Activated naive CD4-positive, alpha-beta T cell (primary cell): ENCODE measurements at places on chromosomes 1 and 21.

- DNase-seq, result no peak
Observed at GRCh38 chr1:107100331-107100984, 40.4 kb upstream of the NTNG1 start.

DNA sequence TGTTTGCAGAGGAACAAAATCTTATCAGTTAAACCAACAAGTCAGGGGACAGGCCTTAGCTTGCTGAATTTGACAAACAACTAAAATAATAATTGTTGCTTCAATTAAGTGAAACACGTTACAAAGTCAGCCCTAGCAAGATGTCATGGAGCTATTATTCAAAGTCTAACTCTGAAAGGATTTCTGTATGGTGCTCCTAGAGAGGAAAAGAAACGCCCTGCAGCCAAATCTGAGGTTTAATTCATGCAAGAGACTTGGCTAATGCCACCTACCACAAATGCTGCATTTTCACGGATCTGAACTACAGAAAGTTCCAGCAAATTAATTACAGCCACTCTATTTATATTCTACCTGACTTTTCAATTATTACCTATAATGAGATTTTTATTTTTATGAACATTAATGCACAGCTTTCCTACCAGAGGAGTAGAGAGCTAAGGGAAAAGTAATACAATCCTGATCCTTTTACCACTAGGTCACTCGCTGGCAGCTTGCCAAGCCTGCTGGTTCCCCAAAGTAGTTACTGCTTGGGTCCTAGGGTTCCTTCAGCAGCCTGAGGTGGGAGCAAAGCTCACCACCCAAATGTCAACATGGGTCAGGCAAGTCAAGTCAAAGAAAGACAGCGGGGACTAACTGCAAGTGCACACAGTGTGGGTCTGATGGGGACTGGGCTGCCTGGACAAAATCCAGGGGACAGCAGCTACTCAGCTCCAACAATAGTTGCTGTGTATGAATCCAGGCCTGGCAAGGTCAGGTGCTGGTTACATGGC is 8.5 kb downstream of the COLGALT2 start:
- DNase-seq, result no peak

DNA sequence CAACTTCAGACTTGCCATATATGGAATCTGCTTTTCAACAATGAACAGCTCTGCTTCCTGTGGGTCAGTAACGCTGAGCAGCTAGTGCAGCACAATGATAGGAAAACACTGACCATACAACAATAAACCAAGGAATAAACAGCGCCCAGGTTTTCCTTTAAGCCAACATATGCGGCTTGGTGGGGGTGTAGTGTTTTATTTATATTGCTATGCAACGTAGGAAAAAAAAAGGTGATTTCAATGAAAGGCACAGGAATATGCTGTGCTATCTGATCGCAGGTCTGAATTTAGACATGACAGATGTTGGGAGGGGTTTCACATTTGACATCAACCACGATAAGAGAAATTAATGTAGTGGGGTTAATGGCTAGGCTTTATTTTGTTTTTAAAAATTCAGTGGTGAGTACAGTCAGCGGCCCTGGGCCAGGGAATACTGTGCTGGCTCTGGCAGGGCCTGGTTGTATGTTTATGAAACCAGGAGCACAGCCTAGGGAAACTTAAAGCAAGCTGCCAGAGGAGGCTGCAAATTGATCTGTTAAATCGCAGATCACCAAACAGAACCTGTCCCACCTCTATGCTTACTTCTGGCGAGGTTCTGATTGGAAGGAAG is 4.3 kb downstream of the TSPAN2 start:
- DNase-seq, result no peak

DNA sequence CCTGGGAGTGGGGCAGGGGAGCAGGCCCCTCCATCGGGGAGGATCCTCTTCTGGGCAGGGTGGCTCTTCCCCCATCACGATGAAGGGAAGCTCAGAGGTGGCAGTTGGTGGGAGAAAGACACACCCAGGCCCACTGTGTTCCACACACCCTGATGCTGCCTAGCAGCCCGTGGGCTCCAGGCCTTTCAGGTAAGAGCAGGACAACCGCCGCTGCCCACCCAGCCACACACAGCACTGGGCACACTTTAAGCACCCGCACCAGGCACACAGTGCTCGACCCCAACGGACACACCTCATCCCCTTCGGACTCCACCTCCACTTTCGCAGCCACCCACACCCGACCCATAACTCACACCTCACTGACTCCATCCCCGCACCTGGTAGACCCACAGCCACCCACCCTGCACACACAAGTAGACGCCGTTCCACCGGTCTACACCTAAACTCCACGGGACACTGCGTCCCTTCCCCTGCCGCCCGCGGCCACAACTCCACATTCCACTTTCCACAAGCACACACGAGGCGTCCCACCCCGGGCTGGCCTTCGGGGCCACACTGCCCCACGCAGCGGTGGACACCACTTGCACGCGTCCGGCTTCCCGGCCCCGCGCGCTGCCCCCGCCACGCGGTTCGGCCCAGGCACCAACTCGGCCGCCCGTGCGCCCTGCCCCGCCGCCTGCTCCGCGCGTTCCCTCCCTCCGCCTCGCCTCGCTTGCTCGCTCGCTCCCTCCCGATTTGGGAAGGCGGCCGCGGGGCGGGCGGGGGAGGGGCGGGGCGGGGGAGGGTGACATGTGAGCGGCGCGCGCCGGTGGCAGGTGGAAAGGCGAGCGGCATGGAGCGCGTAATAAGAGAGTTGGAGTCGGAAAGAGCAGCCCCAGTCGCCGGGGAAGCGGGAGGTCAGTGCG is at the start of gene KCNQ4:
TSS of gene KCNQ4 (plus strand) at position 787 of the 905 bp plus-strand sequence. CDS start 307 bp downstream, outside the sequence.
- DNase-seq, result no peak

DNA sequence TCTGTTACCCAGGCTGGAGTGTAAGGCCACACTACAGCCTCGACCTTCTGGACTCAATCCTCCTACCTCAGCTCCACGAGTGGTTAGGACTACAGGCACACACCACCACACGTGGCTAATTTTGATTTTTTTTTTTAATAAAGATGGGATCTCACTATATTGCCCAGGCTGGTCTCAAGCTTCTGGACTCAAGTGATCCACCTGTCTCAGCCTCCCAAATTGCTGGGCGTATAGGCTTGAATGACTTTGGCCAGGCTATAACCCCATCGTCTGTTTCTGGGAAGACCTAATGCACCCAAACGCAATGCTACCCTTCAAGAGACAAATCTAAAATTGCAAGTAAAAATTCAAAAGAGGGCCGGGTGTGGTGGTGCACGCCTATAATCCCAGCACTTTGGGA is 52.1 kb downstream of the DAP3 start:
- DNase-seq, result no peak

GRCh38 chr1:205716371-205717132 is 33.4 kb downstream of the NUCKS1 start:
- no peak for DNase-seq

DNA sequence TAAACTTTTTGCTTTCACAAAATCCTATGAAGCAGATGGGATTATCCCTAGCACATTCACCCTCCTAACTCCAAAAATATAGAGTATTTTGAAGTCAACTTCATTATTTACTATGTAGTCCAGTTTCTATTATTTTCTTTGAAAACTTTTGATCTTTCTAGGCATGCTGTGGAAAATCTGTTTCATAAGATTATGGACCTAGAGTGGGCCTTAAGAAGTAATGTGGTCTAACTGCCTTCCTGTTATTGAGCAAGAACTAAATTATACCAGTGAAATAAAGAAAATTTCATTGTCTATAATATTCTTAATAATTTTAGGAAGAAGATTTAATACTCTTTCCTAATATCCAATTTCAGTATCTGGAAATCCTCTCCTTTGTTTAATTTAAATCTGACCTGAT is 58.1 kb downstream of the PRKACB start:
- no peak for DNase-seq

DNA sequence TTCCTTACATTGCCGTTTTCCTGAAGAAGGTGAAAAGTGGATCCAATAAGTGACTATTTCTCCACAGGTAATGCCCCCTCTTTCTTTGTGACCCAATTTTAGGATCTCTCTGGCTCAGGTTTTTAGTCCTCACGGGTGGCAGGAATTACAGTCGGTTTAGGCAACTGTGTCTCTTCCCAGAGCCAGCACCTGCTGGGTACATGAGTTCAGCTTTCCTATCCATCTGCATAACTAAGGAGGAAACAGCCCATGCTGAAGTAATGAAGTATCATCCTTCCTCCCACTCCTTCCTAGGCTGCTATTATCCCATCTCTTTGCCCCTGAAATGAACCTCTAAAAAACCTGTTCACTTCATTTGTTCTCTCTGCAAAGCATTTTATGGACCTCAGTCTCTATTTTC is 544.6 kb downstream of the NEGR1 start:
- DNase-seq, result no peak

DNA sequence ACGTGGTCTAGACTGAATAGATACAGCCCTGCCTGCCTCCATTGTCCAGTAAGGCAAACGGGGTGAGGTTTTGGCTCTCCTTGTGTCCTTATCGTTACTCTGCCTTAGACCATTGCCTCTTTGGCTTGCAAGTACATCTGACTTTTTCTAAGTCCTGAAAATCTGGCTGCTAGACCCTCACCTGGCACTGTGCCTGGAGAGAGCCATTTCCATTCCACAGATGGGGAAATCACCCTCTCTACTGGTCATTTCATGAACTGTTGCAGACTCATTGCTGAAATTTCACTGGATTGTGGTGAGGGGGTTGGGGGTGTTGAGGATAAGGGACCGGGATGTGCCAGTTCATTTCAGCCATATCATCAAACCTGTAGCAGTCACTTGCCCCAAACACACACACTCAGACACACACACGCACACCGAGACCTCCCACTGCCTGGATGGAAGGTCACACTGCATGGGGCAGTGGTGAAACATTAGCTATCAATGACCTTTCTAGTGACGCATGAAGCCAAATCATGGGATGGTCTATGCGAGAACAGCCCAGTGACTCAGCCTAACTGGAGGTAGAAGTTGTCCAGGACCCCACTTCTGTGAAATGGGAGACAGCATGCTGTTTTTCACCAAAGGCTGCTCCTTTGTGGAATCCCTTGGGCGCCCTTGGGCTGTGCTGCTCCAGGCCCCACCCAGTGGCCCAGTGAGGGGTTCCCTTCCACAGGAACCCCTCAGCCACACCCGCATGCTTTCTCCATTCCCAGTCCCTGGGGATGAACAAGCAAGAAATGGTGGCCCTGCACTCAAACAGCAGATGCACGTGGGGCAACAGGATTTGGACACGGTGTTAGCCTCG is 34.9 kb upstream of the VASH2 start:
- DNase-seq, result no peak

- DNase-seq, result no peak
Observed at GRCh38 chr1:77511440-77511840, 171.0 kb downstream of the ZZZ3 start.

GRCh38 chr21:19353256-19353655 is 949.7 kb upstream of the TMPRSS15 start:
- DNase-seq, result no peak

GRCh38 chr21:45017039-45017960 is 57.1 kb upstream of the ADARB1 start:
- no peak for DNase-seq

DNA sequence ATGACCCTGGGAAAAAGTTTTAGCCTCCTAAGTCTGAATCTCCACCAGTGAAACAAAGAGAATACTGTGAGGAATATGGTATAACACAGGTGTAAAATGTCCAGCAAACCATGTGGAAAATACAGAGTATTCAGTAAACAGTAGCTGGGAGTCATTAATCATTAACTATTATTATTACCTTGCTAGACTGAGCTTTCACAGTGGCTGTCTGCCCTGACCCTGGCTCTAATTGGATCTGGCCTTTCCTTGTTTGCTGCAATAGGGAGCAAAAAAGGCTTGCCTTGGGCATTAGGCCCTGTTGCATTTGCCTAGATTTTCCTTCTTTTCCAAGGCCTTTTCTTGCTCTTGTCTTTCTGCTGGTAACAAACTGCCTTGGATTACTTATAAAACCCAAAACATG is 179.1 kb upstream of the BEND5 start:
- no peak for DNase-seq

- DNase-seq, result no peak
Observed at GRCh38 chr1:235486321-235486720, 17.9 kb downstream of the B3GALNT2 start.

DNA sequence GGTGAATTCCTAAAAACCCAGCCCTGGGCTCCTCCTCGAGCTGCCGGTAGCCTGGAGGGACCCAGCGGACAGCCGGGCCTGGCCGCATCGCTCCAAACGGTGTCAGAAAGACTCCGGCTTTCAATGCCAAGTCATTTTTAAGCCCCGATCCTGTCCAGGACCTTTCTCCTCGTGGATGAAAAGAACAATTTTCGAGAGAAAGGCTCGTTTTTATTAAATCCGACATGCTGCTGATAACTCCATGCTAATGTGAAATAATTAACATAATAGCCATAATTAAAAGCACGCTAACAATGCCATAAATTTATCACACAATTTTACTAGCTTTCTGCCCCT is 4.6 kb upstream of the FOXD3 start:
- DNase-seq, result no peak
